ENCODE measurements at places on chromosomes 1 and 21. TPM values are rescaled to one million over a fixed set of nuclear protein-coding genes. Genes with fewer than 3 reads are reported as not detected.

Gene RIPPLY3
- total RNA-seq = 0.59 TPM

Gene KCNQ4
- 0.27 TPM for total RNA-seq

Gene SPRR1A
- not detected for total RNA-seq

Gene USH2A
- not detected for total RNA-seq

Gene MYOG
- total RNA-seq = not detected

Gene SPATA21
- total RNA-seq = 0.06 TPM

Gene MNDA
- not detected for total RNA-seq

Gene NBPF4
- 0.15 TPM for total RNA-seq

Gene SPRR4
- not detected for total RNA-seq

Gene KLHL17
- 11.1 TPM for total RNA-seq

Gene S100A16
- total RNA-seq = 581 TPM

Gene DNAJC28
- total RNA-seq = 0.48 TPM
